Activated CD4-positive, CD25-positive, alpha-beta regulatory T cell treated with anti-CD3 and anti-CD28 coated beads, Interleukin-2, amount 50 U/mL, for 16 hours (primary cell): ENCODE measurements at places on chromosomes 3 and 15.

DNA sequence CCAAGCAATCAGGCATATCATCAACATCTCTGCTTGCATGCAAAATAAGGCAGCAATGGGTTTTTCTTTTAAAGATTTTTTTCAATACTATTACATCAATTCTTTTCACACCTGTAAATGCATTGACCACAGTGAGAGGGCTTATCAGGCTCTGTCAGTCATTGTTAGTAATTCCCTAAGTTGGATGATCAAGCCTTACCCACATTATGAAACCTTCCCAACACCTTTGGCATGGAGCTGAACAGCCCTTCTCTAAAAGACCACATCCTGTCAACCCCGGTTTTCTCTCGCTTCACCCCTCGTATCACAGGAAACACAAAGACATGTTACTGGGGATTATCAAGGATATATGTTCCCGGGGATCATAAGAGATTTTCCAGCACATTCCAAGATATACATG lies 135.2 kb upstream of the SLC24A5 start:
- no peak for DNase-seq

GRCh38 chr15:80788536-80788935 lies 9.4 kb downstream of the CEMIP start:
- no peak for DNase-seq

DNA sequence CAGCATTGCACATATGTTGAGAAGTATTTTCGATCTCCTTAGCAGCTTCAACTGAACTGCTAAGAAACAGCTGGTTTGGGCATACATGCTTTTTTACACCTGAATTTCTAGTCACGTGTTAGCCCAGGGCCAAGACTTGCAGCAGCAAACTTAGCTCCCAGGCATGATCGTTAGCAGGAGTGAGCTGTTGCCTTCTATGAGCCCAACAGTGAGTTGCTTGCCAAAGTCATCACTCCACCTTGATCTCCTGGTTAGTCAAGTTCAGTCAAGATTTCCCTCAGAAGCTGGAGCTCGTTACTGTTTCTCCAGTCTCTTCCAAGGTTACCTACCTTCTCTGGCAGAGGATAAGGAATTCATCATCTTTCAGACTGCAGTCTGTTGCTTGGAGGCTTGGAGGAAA lies 100.4 kb upstream of the SEMA6D start:
- DNase-seq: no peak

DNA sequence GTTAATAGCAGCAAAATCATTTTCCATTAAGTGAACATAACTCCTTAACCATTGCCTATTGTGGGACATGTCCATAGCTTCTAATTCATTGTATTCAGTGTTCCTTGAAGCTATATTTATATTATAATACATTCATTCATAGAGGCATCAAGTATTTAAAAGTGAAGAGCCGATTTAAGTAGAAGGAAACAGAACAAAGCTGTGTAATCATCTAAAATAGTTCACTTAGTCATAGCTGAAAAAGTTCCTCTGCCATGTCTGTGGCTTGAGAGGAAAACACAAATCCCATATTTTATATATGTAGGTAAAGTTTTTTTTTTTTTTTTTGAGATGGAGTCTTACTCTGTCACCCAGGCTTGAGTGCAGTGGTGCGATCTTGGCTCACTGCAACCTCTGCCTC lies 54.5 kb downstream of the TMEM108 start:
- no peak for DNase-seq

- no peak for DNase-seq
Observed at GRCh38 chr3:56986347-56986746, 74.1 kb upstream of the SPATA12 start.

- no peak for DNase-seq
Observed at GRCh38 chr15:23083115-23083514, 43.7 kb upstream of the TUBGCP5 start.

GRCh38 chr15:22239806-22240180 lies 159.5 kb downstream of the OR4M2 start:
- DNase-seq: no peak
